ENCODE measurements at places on chromosomes 2 and 18.

DNA sequence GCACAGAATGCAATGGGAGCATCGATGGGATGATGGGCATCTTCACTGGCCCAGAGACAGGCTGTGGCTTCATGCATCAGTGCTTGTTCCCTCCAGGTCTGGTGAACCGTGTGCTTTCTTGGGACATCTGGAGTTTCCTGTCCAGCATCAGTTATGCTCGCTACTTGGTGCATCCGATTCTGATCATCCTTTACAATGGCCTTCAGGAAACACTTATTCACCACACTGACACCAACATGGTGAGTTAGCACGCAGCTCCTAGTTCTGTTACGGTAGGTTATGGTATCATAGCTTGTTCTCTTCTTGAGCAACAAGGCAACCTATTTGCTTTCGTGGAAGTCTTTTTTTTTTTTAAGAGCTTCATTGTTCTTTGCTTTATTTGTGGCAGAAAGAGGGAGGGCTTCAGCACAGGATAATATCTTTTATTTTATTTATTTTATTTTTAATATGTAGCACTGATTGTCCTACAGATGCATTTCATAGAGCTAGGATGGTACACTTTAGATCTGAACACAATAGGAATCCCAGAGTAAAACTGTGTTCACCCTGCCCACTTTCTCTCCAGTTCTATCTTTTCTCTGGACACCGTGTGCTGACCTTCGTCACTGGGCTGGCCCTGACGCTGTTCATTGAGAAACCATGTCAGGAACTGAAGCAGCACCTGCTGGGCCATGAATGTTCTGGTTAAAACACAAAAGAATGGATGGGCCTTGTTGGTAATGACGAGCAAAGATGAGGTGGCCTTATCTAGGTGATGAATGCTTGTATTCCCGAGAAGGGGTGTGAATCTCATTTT, 71.2 kb upstream of the SEC11C start:
- DNase-seq: no peak

DNA sequence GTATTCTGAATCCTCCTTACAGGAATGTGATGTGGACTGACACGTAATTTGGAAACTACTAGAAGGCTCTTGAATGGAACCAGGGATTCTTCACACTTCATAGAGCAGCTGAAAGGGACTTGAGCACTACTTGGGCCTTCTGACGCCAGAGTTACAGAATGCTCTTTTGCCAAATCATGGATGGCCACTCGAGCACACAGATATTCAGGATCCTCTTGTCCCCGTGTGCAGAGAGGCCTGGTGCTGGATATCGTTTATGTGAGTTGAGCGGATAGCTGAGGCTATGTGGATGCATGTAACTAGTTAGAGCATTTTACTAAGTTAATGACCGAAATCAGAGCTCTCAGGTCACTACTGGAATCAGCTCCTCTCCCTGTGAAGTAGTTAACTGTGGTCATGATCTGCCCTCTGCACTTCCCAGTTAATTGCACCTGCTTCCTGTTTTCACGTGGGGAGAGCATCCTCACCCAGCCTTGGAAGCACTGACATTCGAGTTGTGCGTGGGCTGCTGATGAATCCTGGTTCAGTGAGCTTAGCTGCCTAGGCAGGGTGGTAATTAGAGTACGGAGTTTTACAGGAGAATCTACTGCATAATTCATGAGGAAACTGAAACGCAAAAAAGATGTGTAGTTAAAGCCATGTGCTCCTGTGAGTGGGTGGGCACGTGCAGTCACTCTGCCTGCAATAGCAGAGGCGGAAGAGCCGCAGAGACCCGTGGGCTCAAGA, 5.2 kb upstream of the TPO start:
- no peak for DNase-seq

GRCh38 chr2:223306371-223306770, 254.4 kb downstream of the KCNE4 start:
- no peak for DNase-seq

GRCh38 chr2:73239776-73240175, 5.7 kb downstream of the CCT7 start:
- no peak for DNase-seq

GRCh38 chr2:234025466-234025865, 25.0 kb upstream of the SPP2 start:
- DNase-seq: no peak

Data from stimulated activated CD8-positive, alpha-beta memory T cell treated with anti-CD3 and anti-CD28 coated beads, Interleukin-15, amount 100 ng/mL, for 1 hour (primary cell).